ENCODE measurements at places on chromosomes 5 and 9.

DNA sequence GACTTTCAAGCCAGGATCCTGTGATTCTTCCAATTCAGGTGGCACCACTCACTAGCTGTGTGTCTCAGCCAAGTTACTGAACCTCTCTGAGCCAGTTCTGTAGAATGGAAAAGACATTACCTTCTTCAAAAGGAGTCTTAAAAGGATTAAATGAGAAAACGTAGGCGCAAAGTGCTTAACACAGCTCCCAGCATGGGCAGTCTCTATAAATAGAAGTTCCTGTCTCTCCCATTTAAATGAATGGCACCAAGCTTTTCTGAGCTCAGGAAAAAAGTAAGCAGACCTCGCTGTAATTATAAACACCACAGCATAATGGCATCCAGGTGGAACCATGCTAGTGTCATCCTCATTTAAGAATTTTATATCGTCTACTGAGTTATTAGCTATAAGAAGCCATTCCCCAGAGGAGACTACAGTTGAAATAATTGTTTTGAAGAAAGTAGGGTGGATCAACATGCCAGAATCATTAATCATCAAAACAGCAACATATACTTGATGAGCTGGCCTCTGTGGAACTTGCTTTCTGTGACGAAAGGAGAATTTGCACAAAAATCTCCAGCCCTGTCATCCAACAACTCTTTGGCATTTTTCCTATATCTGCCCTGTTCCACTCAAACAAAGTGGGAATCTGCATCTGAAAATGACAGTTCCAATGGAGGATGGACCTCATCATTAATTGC lies 188.9 kb downstream of the SPOCK1 start:
- DNase-seq = no peak

GRCh38 chr5:115168829-115169486 lies 750 bp downstream of the TRIM36 start:
- no peak for DNase-seq

DNA sequence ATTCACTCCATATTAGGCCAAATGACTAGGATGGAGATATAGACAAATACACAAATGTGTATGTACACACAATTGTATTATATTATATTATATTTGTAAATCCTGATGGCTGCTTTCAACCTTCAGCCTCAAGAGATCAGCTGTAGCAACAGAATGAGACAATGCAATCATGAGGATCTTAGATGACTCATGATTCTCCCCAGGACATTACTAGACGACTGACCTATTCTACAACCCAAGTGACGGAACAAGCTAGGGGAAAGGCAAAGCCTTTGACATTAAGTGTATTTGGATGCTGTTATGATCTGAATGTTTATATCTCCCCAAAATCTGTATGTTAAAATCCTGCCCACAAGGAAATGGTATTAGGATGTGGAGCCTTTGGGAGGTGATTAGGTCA lies 66.5 kb downstream of the COX7C start:
- DNase-seq = no peak

DNA sequence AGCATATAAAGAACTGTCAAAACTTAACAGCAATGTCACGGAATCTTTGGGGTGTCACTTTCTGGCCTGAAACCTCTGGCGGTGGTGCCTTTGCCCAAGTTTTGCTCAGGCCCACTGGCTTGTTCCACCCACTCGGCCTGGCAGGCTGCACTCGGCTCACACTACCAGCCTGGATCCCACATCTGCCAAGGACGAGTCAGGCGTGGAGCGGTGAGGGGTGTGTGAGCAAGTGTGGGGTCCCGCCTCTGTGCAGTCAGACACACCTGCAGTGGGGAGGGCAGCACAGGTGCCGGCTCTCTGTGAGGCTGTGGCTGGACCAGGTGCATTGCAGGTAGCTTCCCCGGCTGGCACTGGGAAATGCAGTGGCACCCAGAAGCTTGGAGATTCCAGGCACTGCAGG lies 40.0 kb downstream of the TSPAN17 start:
- no peak for DNase-seq

- no peak for DNase-seq
Measured at GRCh38 chr9:80175286-80176150, 603.8 kb downstream of the TLE4 start.

DNA sequence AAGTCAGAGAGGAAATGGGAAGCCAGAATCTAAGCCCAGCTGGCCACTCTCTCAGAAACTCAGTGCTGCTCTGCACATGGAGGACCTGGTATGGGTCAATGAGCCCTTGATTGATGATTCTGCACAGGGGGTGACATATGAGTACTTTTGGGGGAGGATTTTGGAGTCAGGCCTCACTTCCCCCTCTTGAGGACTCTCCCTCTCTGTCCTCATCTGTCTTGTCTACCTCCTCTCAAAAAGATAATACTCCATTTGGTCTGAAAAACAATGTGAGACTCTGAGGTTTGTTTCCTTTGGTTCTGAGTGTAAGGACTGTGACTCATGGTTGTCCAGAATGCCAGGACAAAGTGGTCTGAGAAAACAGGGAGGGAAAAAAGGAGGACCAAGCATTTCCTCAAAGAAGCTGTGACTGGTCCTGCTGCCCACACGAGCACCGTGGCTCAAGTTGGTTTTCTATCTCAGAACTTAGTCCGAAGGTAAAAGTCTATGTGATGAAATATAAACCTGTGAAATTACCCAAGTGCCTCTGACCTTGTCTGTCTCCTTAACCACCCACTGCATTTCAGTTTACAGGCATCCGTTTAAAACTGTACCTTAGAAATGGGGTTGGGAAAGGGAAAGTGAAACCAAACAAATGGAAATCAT lies 11.1 kb downstream of the TTC39B start:
- no peak for DNase-seq

GRCh38 chr9:136857581-136858412 lies 5.7 kb downstream of the MAMDC4 start:
- no peak for DNase-seq

- no peak for DNase-seq
Measured at GRCh38 chr5:31641059-31641458, 2.1 kb downstream of the PDZD2 start.

GRCh38 chr5:159704160-159704559 lies 212.1 kb upstream of the ADRA1B start:
- DNase-seq = no peak

- DNase-seq = no peak
Measured at GRCh38 chr9:98940276-98940675, 3.4 kb upstream of the COL15A1 start.

GRCh38 chr9:117204971-117205370 lies 209.9 kb downstream of the ASTN2 start:
- DNase-seq = no peak

DNA sequence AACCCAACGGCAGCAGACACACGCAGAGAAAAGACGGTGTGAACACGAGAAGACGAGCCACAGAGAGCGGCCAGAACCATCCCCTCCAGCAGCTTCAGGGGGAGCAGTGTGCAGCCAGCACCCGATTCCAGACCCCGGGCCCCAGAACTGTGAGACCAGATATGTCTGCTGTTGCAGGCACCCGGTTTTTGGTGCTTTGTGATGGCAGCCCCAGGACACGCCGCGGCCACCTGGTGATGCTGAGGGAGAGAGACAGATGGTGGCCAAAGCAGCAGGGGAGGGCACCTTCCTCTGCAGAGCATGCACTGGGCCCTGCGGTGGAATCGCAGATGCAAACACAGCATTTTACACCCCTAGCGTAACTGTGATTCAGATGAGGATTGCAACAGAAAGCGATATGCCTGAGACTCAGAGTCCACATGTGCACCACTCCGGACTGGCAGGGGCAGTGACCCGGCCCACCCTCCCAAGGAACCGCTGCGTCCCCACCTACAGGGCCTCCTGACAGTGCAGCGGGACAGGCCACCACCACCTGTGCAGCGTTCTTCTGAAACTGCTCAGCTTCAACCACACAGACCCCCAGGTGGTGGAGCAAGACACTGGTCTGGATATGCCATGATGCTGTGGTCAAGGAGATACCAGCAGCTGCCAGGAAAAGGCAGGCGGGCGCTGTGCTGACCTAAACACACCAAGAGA lies 24.0 kb downstream of the ZDHHC11B start:
- DNase-seq = no peak

- no peak for DNase-seq
Measured at GRCh38 chr5:67476531-67476930, 279.9 kb upstream of the CD180 start.

GRCh38 chr5:96483878-96484277 lies 50.8 kb upstream of the PCSK1 start:
- no peak for DNase-seq

DNA sequence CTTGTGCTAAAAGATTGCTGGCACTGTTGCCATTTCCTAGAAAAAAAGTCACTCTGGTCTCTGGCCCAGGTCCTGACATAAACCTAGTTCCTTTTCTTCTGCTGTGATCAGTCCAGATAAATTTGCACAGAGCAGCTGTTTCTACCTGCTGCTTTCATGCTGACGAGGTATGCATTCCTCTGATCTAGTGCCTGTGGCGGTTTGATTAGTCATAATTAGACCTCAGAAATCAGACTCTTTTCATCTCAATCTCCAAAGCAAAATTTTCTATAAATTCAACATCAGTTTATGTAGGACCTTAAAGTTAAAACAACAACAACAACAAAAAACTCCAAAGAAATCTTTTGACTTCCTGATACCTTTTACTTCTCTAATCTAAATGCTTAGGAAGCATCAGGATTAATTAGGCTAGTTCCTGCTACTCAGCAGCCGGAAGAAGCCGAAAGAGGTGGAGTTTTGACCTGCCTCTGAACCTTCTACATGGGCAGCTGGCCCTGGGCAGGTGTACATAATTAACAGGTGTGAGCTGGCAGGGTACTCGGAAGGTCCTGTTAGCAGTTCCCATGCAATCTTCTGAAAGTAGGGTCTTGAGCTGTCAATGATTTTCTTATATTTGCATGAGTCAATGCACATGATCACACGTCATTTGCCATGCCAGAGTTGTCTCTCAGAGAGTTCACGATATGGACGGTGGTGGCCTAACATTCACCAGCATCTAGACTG lies 83.3 kb upstream of the CCDC112 start:
- no peak for DNase-seq

- no peak for DNase-seq
Measured at GRCh38 chr9:116697362-116697761, 10.3 kb downstream of the TRIM32 start.
